ENCODE measurements at places on chromosomes 13 and 19. TPM values are rescaled to one million over a fixed set of nuclear protein-coding genes. Genes with fewer than 3 reads are reported as not detected.
A peak's percentile ranks its signal among the peaks of the same experiment; 100 is the strongest.

GRCh38 chr13:25688536-25688935, 316.8 kb downstream of the ATP8A2 start:
- H3K27me3 ChIP-seq = no peaks in the 10 kb centered on the region
- no peak overlapping the region for H3K4me3 ChIP-seq
- no peak overlapping the region for H3K27ac ChIP-seq
- no peaks in the 10 kb centered on the region for H3K36me3 ChIP-seq

GRCh38 chr13:110957181-110957884, 42.5 kb upstream of the ANKRD10 start:
- peaks cover 6% of the 10 kb centered on the region for H3K4me1 ChIP-seq
- H3K36me3 ChIP-seq = no peaks in the 10 kb centered on the region

- DNase-seq = no peak
- H3K27ac ChIP-seq = no peak overlapping the region
- no peaks in the 10 kb centered on the region for H3K27me3 ChIP-seq
- no peaks in the 10 kb centered on the region for H3K4me1 ChIP-seq
- H3K4me3 ChIP-seq = no peak overlapping the region
These were observed 72.8 kb downstream of the CCDC70 start for GRCh38 chr13:51934461-51935087.

The ONECUT3 gene
- not detected for total RNA-seq

DNA sequence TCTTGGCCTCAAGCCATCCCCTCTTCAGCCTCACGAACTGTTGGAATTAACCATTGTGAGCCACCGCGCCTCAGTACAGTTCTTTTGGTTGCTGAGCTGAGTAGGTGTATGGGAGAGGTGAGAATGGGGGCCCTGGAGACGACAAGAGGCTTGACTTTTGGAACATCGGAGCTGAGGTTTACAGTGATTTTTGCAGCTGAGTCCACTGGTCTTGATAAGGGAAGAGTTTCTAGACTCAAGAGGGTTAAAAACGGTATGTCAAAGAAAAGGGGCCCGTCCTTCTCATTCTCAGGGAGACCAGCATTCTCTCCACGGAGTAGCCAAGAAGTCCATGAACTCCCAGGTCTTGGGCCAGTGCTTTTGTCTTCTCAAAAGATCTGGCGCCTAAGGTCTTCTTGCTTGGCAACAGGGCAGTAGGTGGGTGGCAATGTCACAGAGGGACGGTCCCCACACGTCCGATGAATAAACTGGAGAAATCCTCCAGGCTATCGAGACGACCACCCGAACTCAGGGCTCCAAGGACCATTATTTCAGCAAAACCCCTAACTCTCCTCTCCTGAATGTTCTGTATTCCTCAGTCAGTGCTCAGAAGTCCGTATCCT, 6.4 kb upstream of the QTRT1 start:
- DNase-seq = no peak
- H3K4me1 ChIP-seq = no peaks in the 10 kb centered on the region
- H3K36me3 ChIP-seq = peaks cover 30% of the 10 kb centered on the region
- no peak overlapping the region for H3K27ac ChIP-seq
- H3K27me3 ChIP-seq = no peaks in the 10 kb centered on the region

The PRODH2 gene
- not detected for total RNA-seq

The C19orf38 gene
- total RNA-seq = not detected

The RUBCNL gene
- 2.9 TPM for total RNA-seq

DNA sequence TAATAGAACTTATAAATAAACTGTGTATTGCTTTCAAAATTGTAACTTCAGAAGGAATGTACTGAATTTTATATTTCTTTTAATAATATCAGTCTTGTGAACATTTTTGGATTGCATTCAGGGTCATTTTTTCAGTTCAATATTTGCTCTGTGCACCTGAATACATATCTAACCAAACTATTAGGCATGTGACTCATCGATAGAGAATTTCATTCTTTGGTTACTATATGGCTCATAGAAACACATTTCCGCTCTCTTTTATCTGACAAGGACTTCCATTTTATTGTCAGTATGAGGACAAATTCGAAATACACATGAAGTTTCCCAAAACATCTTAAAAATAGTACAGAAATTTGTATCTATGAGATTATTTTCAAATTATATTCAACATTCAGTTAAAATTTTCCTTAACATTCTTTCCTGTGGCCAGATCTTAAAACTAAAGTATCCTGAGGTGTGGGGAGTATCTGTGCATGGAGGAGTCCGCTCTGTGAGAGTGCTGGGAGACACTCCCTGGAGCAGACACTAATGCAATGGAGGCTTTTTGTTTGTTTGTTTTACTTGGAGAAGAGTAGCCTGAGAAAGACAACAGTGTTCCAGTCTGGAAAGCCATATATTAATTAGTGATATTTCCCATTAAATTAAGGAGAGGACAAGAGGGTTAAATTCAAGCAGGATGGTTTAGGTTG, 483.6 kb downstream of the PCDH20 start:
- no peaks in the 10 kb centered on the region for H3K36me3 ChIP-seq
- no peak overlapping the region for H3K4me3 ChIP-seq
- no peaks in the 10 kb centered on the region for H3K4me1 ChIP-seq
- no peaks in the 10 kb centered on the region for H3K27me3 ChIP-seq
- DNase-seq = no peak

- H3K27me3 ChIP-seq = no peaks in the 10 kb centered on the region
- H3K4me3 ChIP-seq = no peak overlapping the region
- no peaks in the 10 kb centered on the region for H3K36me3 ChIP-seq
- H3K4me1 ChIP-seq = peaks cover 14% of the 10 kb centered on the region
- H3K27ac ChIP-seq = no peak overlapping the region
- DNase-seq = no peak
These were observed 27.9 kb downstream of the PAN3 start for GRCh38 chr13:28166257-28166656.

The COG3 gene
- 26.5 TPM for total RNA-seq

The TEKTIP1 gene
- total RNA-seq = not detected

- no peaks in the 10 kb centered on the region for H3K4me1 ChIP-seq
- H3K36me3 ChIP-seq = no peaks in the 10 kb centered on the region
- no peak overlapping the region for H3K27ac ChIP-seq
- no peak for DNase-seq
These were observed 12.7 kb downstream of the F10 start for GRCh38 chr13:113135281-113135760.

DNA sequence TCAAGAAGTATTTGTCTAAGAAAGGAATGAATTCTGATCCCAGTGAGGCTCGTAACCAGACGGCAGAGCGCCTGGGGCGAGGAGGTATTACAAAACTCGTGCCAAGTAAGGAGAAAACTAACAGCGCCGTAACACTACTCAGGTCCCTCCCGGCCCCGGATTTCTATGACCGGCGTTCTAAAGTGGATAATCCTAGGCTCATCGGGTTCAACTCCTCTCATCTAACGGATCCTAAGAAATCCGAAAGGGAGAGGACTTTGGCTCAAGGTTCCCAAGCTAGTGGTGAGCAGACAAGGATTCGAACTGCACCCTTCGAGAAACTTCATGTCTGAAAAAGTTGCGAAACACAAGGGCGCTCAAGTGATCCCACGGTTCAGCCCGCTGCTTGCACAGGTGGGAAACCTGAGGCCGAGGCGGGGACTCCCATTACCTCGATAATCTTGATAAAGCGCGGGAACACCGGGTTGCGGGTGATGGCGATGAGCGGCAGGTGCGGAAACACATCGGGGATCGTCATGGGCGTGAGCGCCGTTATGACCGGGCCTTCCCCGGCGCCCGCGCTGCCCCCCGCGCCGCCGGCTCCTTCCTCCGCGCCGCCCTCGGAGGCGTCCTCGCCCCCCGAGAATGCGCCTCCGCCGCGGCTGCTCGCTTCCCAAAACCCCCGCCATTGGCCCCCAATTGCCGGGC, 529 bp downstream of the LONP1 start:
- H3K4me1 ChIP-seq = peaks cover 24% of the 10 kb centered on the region
- H3K27me3 ChIP-seq = no peaks in the 10 kb centered on the region
- H3K4me3 ChIP-seq = peak overlapping the region; percentile 92
- H3K36me3 ChIP-seq = no peaks in the 10 kb centered on the region

GRCh38 chr19:45442778-45443461, 19.2 kb upstream of the ERCC1 start:
- peak overlapping the region; percentile 95 for H3K27ac ChIP-seq
- DNase-seq = peak; percentile 80
- no peaks in the 10 kb centered on the region for H3K27me3 ChIP-seq
- peak overlapping the region; percentile 27 for H3K4me3 ChIP-seq
- no peaks in the 10 kb centered on the region for H3K36me3 ChIP-seq

The CEACAM4 gene
- 1.9 TPM for total RNA-seq

The CACNA1A gene
- total RNA-seq = 0.14 TPM

The SLC25A15 gene
- 3.2 TPM for total RNA-seq

DNA sequence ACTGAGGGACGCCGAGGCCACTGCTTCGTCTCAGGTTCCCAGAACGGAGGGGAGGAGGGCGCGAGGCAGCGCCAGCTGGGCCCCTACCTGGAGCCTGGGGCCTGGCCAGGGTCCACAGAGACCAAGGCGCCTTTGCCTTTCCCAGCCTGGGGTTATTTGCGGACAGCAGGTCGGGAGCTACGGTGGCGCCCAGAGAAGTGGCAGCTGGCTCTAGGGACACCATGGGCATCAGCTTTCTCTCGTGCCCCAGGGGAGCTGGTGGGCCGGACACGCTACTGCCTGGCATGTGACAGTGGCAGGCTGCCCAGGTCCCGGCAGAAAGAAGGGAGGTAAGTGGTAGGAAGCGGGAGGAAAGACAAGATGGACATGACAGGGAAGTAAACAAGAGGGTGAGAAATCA, 19.0 kb downstream of the AKT2 start:
- H3K27ac ChIP-seq = no peak overlapping the region
- H3K4me1 ChIP-seq = peaks cover 25% of the 10 kb centered on the region
- H3K27me3 ChIP-seq = no peaks in the 10 kb centered on the region
- peaks cover 16% of the 10 kb centered on the region for H3K36me3 ChIP-seq
- no peak overlapping the region for H3K4me3 ChIP-seq

GRCh38 chr13:60090574-60090973, 73.2 kb downstream of the DIAPH3 start:
- H3K27ac ChIP-seq = no peak overlapping the region
- H3K4me1 ChIP-seq = no peaks in the 10 kb centered on the region
- H3K27me3 ChIP-seq = no peaks in the 10 kb centered on the region
- DNase-seq = no peak
- H3K4me3 ChIP-seq = no peak overlapping the region

The THSD8 gene
- not detected for total RNA-seq

GRCh38 chr19:11382898-11383705, 1.0 kb downstream of the EPOR start:
- H3K4me1 ChIP-seq = peaks cover 47% of the 10 kb centered on the region
- H3K27me3 ChIP-seq = peaks cover 30% of the 10 kb centered on the region
- peak; percentile 73 for DNase-seq
- H3K27ac ChIP-seq = no peak overlapping the region

GRCh38 chr19:55261671-55262126, 2.9 kb upstream of the PPP6R1 start:
- no peak for DNase-seq
- no peaks in the 10 kb centered on the region for H3K27me3 ChIP-seq
- no peak overlapping the region for H3K27ac ChIP-seq

GRCh38 chr19:44741841-44742329, 6.6 kb upstream of the BCL3 start:
- H3K36me3 ChIP-seq = no peaks in the 10 kb centered on the region
- no peaks in the 10 kb centered on the region for H3K4me1 ChIP-seq
- peak overlapping the region; percentile 89 for H3K27ac ChIP-seq
- H3K27me3 ChIP-seq = no peaks in the 10 kb centered on the region
- DNase-seq = peak; percentile 99
- no peak overlapping the region for H3K4me3 ChIP-seq

The KLK14 gene
- not detected for total RNA-seq

- H3K27ac ChIP-seq = peak overlapping the region; percentile 60
- H3K27me3 ChIP-seq = no peaks in the 10 kb centered on the region
- no peaks in the 10 kb centered on the region for H3K36me3 ChIP-seq
- peaks cover 9% of the 10 kb centered on the region for H3K4me1 ChIP-seq
- no peak for DNase-seq
- H3K4me3 ChIP-seq = no peak overlapping the region
These were observed 152.4 kb downstream of the DCLK1 start for GRCh38 chr13:35978607-35979316.

- peaks cover 5% of the 10 kb centered on the region for H3K4me1 ChIP-seq
- H3K4me3 ChIP-seq = no peak overlapping the region
- H3K36me3 ChIP-seq = no peaks in the 10 kb centered on the region
- no peaks in the 10 kb centered on the region for H3K27me3 ChIP-seq
These were observed 11.6 kb downstream of the URI1 start for GRCh38 chr19:29953352-29954247.

- H3K27me3 ChIP-seq = no peaks in the 10 kb centered on the region
- no peak overlapping the region for H3K27ac ChIP-seq
- peaks cover 21% of the 10 kb centered on the region for H3K36me3 ChIP-seq
- no peaks in the 10 kb centered on the region for H3K4me1 ChIP-seq
These were observed 16.9 kb upstream of the ZNF254 start for GRCh38 chr19:24069905-24070657.

The TEAD2 gene
- 74.9 TPM for total RNA-seq

The GPR18 gene
- total RNA-seq = not detected

GRCh38 chr19:39007096-39007495, 25.3 kb downstream of the FBXO27 start:
- H3K4me1 ChIP-seq = no peaks in the 10 kb centered on the region
- no peak overlapping the region for H3K4me3 ChIP-seq
- no peak overlapping the region for H3K27ac ChIP-seq
- no peaks in the 10 kb centered on the region for H3K36me3 ChIP-seq
- H3K27me3 ChIP-seq = no peaks in the 10 kb centered on the region

DNA sequence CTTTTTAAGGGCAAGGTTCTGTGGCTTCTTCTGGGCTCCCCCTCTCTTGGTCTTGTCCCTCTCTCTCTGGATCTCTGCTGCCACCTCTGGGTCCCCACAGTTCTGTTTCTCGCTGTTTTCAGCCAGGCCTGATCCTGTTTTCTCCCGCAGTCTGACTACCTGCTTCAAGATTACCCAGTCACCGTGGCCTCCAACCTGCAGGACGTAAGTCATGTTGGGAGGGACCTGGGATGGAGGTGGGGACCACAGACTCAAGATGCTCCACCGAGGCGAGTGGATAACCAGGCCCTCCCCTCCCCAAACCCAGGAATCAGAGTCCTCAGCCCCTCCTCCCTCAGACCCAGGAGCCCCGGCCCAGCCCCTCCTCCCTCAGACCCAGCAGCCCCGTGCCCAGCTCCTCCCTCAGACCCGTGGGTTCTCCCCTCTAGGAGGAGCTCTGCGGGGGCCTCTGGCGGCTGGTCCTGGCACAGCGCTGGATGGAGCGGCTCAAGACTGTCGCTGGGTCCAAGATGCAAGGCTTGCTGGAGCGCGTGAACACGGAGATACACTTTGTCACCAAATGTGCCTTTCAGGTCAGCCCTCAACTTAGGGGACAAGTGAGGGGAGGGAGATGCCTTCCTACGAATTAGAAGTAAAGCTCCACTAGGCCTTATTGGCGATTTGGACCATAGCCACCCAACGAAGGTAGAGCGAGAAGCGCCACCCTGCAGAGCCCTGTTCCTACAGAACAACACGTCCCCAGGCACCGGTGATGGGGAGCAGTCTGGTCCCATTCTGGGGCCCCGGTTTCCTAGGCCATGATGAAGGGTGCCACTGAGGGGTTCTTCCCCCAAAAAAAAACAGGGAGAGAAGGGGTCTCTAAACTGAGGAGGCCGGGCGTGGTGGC, 2.2 kb downstream of the FLT3LG start:
- H3K27me3 ChIP-seq = no peaks in the 10 kb centered on the region
- no peaks in the 10 kb centered on the region for H3K36me3 ChIP-seq
- peak; percentile 74 for DNase-seq

The SULT2A1 gene
- total RNA-seq = not detected

The SIGLEC14 gene
- total RNA-seq = 5.6 TPM

Measured in sigmoid colon (tissue), 7 donors.